Fibroblast of lung (primary cell): ENCODE measurements at places on chromosomes 6 and 20. TPM values are rescaled to one million over a fixed set of nuclear protein-coding genes. Genes with fewer than 3 reads are reported as not detected.

The ULBP2 gene
- total RNA-seq: 1.0 and 1.8 TPM in 2 replicates

DNA sequence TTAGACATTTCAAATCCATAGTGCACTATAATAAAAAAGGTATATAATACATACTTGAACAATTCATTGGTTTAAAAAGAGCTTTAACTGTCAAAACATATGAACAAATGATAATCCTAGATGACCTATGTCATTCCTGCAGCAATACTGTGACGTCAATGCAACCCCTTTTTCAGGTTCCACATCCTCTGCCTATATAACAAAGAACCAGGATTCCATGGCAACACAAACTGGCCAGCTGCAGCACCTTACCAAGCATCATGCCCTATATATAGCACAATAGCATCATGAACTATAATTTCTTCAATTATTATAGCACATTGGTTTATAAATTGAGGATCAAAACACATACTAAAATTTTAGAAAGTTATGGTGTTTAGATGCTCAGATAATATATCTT is 578 bp upstream of the PTCHD4 start:
- H3K27ac ChIP-seq: no peak overlapping the region
- no peaks in the 10 kb centered on the region for H3K4me1 ChIP-seq
- H3K4me3 ChIP-seq: no peak overlapping the region

GRCh38 chr20:59123678-59124255 is 39.9 kb upstream of the ZNF831 start:
- H3K4me3 ChIP-seq: no peak overlapping the region
- no peak for DNase-seq
- no peaks in the 10 kb centered on the region for H3K4me1 ChIP-seq
- no peaks in the 10 kb centered on the region for H3K27me3 ChIP-seq
- no peaks in the 10 kb centered on the region for H3K36me3 ChIP-seq

DNA sequence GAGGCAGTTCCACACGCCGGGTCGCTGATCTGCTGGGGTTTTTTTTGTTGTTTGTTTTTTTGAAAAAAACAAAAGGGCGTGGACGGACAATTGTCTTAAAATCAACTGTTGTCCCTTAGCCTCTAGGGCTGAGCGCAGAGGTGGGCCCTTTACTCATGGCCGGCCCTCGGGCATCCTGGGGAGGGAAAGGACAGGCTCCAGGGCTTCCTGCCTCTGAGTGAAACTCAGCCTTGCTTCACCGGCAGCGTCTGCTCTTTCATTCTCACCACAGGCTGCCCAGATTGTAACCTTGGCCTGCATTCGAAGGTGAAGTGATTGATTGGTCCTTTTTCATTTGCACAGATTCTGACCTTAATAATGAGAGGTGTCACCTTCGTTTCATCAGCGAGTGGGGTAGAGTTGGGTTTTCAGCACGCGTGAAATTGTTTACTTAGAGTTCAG is 797 bp downstream of the SMIM13 start:
- H3K4me3 ChIP-seq: peak overlapping the region; percentile 95
- no peaks in the 10 kb centered on the region for H3K27me3 ChIP-seq
- H3K4me1 ChIP-seq: peaks cover 2% of the 10 kb centered on the region
- H3K36me3 ChIP-seq: no peaks in the 10 kb centered on the region
